ENCODE measurements at places on chromosomes 7 and 10. TPM values are rescaled to one million over a fixed set of nuclear protein-coding genes. Genes with fewer than 3 reads are reported as not detected.

DNA sequence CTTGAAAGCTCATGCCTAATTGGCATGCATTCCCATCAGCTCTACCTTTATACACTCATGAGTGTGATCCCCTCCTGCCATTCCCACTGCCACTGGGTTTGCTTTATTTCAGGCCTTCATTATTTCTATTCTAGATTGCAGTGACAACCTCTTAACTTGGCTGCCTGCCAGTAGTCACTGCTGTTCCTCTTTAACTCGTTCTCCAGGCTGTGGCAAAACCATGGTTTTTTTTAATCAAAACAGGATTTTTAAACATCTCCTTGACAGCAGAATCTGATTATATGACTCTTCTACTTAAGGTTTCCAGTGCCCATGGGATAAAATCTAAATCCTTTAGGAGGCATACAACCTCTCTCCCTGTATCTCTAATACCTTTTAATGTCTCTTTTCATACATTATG is 223.7 kb upstream of the PCDH15 start:
- no peak for DNase-seq

DNA sequence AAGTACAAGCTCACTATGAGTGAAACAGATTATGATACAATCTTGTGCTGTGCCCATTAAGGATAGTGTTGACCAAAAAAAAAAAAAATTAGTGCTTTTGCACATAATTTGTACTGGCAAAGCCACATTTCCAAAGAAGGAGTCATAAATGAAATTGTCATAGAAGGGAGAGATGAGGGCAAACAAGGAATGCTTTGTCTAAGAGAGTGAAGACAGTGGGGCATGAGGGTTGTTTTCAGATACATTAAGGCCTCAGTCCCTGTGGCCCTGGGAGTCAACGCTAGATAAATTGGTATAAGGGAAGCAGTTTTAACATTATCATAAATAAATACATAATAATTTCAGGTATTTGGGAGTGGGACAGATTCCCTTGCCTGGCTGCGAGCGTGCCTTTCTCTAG is 267.5 kb upstream of the PRKCQ start:
- DNase-seq, result no peak

- DNase-seq, result no peak
Observed at GRCh38 chr10:17387861-17388503, 66.4 kb downstream of the ST8SIA6 start.

DNA sequence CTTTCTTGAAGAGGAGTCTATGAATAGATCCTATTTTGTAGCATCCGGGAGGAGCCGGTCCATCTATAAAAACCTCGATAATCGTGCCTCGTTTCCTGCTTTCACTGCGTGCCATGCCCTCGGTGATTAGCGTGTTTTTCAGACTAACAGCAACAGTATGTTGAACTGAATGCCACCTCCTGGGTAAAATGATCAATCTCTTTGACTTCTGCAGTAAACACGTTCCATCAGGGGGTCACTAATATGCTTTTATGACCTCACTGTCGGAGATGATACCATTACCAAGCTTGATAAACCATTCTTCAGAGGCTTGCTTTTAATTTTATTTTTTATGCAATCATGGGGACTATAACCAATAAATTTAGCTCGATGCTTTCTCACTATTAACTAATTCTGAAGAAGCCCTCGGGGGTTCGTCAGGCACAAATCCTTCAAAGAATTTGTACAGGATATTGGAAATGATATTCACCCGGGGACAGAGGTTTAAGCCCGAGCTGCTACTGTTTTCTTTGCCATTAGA is 228.3 kb downstream of the ADARB2 start:
- no peak for DNase-seq

DNA sequence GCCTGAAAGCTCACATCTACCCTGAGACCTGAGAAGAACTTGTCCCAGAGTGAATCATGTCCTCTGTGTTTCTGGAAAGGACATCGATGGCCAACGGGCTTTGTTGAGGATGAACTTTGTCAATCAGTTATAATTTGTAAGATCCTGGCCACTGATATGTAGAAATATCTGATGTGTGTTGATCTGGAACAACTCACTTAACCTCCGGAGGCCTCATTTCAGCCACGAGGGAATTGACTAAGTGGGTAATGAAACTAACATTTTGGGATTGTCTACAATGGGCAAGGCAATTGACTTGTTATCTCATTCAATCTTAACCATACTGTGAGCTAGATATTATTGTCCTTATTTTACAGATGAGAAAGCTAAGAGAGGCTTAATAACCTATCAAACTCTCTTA is 468.1 kb upstream of the NRP1 start:
- no peak for DNase-seq

DNA sequence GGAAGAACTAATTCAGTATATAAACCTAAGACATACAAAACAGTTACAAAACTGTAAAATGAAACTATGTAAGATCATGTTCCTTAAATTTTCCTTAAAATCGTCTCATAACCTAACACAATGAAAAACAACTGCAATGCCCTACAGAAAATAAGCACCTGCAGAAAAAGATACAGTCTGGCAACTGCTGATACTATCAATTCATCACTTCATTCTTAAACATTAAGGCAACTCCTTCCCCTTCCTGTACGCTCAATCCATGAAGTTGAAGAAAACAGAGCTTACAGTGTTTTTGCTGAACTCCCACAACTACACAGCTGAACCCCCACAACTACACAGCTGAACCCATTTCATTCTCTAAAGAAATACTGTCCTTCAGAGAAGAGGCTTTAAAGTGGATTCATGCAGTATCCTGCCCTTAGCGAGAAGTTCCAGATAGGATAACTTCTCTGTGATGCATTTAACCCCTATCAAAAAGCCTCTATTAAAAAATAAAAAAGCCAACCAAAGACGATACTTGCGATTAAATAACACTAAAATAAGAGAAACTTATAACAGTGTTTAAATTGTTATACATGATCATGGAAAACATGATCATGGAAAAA is 50.0 kb downstream of the JMJD1C start:
- DNase-seq, result no peak

NPFFR1 gene
- total RNA-seq, result not detected

RNF32 gene
- total RNA-seq, result 0.79 TPM

NODAL gene
- not detected for total RNA-seq

PSAP gene
- total RNA-seq, result 1,486 TPM
